ENCODE measurements at places on chromosomes 11 and 22.

DNA sequence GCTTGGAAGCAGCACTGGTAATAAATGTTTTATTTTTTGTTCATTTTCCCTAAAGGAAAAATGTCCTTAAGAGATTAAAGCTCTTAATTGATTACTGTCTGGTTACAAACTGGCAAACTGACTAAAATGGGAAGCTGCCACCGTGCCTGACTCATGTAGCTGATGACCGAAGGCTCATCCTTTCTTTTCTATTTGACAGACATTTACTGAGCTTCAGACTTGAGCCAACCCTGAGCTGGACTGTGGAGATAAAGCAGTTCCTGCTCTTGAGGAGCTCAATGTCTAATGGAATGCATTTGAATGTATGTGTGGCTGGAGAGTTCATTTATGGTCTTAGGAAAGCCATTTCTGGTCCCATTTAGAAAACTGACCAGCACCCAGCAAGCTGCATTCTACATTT is 91.3 kb downstream of the RNF169 start:
- DNase-seq = no peak

DNA sequence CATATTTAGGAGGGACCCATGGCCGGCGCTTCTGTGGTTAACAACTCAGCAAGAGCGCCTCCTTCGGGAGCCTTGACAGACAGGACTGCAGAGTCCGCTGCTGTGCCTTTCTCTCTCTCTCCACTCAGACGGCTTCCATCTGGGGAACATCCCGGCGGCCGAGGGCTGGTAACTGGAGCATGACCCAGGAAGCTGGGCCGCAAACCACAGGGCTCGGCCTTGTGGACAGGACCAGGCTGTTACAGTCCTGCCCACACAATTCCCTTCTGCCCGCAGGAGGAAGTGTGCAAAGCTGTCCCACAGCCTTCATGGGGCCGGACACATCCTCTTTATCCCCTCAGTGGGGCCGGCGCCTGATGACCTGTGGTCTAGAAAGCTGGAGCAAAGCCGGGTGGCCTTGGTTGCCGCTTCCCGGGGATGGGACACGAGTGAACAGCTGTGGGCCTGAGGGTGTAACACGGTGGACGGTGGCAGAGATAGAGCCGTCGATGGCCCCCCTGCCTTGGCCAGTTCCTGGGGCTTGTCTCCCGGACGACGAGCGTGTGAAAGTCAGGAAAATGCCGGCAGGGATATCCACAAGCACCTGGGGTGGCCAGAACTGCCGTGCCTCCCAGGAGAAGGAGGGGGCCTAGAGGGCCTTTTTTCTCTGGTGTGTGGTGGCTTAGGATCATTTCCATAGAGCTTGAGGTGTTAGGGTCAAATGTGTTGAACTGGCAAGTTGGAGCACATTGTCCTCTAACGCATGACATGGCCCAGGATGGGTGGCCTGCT is 50.1 kb downstream of the FBLN1 start:
- no peak for DNase-seq

GRCh38 chr11:126305699-126306098 is 1.8 kb downstream of the DCPS start:
- no peak for DNase-seq

- DNase-seq = no peak
Observed at GRCh38 chr22:46902998-46903916, 140.8 kb downstream of the TBC1D22A start.

DNA sequence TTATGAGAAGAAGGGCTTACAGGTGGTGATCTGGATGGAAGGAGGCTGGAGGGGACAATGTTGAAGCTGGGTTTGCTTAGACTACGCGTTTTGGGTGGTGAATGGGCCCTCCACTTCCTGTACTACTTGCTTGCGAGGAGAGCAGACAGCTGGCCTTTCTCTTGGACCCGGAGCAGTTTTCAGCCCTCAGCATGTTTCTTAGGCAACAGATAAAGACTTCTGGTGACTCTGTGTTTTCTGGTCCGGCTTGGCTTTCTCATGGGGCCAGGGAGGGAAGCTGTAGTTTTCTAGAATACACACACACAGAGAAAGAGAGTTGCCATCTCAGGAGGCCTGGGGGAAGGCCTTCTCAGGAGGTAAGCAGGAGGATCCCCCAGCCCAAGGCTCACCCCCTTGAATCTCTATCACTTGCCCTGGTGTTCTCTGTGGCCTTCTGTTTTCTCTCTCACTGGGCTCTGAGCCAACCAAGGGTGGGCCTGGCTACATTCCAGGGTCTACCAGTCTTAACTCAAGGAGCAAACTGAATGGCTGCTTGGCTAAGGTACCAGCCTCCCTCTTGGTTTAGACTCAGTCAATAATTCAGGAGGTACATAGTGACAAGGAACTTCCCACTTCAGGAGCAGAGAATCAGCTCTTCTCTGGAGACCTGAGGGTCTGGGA is 2.4 kb downstream of the CCS start:
- DNase-seq = no peak
